Natural killer cell treated with Interleukin-12 subunit alpha and Interleukin-12 subunit beta and Interleukin-15 and Interleukin-18, amount 100 ng/mL, for 72 hours (primary cell): ENCODE measurements at places on chromosomes 11 and 22.

DNA sequence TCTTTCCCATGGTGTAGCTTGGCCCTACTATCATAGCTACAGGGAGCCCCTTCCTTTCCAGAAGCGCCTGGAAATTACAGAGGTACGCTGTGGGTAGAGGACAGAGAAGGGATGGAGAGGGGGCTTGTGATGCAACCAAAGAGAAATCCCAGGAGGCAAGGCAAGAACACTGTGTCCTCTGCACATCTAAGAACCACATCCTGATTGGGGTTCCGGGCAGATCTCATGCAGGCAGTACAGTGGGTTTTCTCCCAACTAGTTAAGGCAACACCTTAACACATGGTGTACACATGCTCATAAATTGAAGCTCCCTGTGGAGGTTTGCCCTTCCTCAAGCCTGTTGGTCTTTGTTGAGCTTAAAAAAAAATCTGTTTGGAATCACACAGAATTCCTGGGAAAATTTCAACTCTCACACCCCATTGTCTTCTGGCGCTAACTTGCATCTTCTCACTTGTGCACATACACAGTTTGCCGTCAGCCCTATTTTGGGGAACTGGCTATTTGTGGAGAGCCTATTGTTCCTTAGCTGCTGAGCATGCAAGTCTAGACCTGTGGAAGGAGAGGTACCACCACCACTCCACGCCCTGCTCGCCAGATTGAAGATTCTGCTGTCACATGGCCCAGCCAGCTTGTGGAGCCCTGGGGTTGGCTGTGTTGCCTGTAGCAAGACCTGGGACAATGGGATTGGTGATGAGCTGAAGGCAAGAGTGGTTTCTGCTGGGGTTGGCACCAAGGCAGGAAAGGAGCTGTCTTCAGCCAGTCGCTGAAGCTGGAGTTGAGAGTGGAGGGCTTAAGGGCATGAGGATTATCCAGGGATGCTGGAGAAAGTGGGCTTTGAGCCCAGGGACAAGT, 52.4 kb downstream of the ALX4 start:
- H3K27me3 ChIP-seq = peaks cover 4% of the 10 kb centered on the region
- peaks cover 7% of the 10 kb centered on the region for H3K36me3 ChIP-seq
- H3K27ac ChIP-seq = no peak overlapping the region
- peaks cover 20% of the 10 kb centered on the region for H3K4me1 ChIP-seq
- no peak overlapping the region for H3K4me3 ChIP-seq

DNA sequence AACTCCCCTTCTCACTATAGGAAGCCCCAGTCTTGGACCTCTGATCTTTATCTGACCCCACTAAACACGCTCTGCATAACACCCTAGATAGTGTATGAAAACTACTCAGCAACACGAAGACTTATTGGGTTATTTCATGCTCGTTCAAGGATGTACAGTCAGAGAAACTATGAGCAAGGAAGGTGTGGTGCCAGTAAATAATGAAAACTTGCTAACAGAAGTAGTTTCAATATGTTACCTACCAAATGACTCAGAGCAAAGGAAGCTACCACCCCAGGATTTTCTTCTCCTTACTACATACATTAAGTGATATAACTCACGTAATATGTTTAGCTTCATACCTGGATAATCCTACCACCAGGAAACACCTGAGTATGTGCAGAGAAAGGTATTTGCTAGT, 25.9 kb upstream of the LYVE1 start:
- H3K27me3 ChIP-seq = peaks cover 7% of the 10 kb centered on the region
- no peak for DNase-seq
- H3K4me1 ChIP-seq = no peaks in the 10 kb centered on the region
- no peak overlapping the region for H3K4me3 ChIP-seq
- H3K27ac ChIP-seq = no peak overlapping the region
- H3K36me3 ChIP-seq = no peaks in the 10 kb centered on the region

DNA sequence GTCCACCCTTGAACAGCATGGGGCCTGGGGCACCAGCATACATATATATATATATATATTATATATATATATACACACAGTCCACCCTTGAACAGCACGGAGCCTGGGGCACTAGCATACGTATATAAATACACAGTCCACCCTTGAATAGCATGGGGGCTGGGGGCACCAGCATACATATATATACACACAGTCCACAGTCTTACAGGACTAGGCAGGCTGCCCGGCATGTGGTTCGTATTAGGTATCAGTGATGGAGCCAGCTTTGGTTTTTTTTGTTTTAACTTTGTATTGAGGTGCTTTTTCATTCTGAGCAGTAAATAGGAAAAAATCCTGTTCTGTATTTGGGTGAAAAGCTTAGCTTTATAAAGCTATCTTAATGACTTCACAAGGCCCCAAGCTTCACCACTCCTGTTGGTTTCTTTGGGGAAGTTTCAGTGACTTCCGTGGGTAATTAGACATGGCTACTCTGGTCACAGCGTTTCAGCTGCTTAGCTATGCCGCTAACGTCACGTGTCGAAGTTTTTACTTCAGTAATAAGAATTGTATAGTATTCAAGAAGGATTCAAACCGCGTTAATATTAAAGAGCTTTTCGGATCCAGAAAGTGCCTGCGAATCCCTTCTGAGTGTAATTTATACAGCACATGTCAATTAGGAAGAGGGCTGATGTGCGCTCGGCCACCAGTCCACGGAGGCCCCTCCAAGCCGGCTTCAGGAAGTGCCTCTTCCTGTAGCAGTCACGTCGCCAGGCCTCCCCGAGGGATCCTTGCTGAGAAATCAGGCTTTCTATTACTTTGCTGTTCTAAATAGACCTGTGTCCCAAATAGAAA, 179.7 kb downstream of the TBC1D22A start:
- no peak for DNase-seq
- peak overlapping the region; percentile 0 for H3K4me3 ChIP-seq

DNA sequence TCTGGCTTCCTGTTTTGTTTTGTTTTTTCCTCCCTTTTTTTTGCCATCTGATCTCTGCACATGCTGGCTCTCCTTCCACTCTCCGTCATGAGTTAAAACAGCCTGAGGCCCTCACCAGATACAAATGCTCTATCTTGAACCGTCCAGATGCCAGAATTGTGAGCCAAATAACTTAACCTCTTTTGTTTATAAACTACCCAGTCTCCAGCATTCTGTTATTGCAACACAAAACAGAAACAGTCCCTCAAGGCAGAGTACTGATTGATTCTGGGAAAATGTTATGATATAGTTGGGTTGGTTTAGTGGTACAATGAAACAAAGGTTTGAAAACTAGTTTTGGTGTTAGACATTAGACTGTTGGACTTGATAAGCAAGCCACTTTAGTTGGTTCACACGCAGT, 1390.0 kb upstream of the RAG2 start:
- H3K4me3 ChIP-seq = no peak overlapping the region
- DNase-seq = no peak
- no peak overlapping the region for H3K27ac ChIP-seq
- no peaks in the 10 kb centered on the region for H3K27me3 ChIP-seq
- no peaks in the 10 kb centered on the region for H3K4me1 ChIP-seq
